ENCODE measurements at places on chromosomes 1 and 21.

DNA sequence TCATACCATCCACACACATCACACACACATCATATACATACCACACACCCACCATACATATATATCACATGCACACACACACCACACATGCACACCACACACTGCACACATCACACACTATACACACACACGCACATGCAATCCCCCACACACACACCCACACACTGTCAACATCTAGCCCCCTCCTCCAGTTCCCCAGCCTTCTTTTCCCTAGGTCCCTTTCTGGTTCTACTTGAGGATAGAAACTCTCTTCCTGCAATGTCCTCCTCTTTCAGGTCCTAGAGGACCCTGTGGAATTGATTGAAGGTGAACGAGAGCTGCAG, 4.3 kb downstream of the CASQ1 start:
- DNase-seq: no peak

DNA sequence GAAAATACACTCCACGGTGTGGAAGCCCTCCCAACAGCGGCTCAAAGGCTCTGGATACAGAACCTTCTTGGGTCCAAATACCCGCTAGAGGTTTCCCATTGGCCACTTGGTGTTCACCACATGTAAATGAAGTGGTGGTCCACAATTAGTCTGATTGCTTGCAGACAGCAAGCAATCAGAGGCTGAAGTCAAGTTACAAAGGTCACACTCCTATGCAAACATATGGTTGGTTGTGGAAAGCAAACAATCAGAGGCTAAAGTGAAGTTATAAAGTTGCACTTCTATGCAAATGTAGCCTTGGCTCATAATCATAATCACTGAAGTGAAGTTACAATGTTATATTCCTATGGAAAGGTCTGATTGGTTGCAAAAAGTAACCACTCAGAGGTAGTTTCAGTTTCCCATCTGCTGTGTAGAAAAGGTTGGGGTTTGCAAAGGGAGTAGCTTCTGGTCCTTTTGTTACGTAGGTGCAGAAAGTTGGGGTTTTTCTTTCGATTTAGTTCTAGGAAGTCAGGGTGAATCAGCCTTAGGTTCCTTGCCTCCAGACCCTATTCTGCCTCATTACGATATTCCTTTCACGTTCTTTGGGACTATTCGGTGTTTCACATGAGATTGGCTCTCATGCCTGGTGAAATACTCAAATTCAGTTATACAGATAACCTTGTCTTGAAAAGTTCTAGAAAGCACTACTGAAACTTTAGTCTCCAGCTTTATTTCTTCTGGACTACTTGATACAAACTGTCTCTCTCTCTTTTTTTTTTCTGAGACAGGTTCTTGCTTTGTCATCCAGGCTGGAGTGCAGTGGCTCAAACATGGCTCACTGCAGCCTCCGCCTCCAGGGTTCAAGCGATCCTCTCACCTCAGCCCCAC, 36.7 kb upstream of the MTF2 start:
- DNase-seq: no peak

GRCh38 chr21:46060596-46061061, 37.3 kb upstream of the COL6A2 start:
- no peak for DNase-seq

GRCh38 chr1:226653311-226653921, 85.7 kb downstream of the ITPKB start:
- no peak for DNase-seq

GRCh38 chr1:235317168-235317567, 10.8 kb downstream of the ARID4B start:
- no peak for DNase-seq

GRCh38 chr21:25412100-25412499, 195.2 kb downstream of the MRPL39 start:
- DNase-seq: no peak

DNA sequence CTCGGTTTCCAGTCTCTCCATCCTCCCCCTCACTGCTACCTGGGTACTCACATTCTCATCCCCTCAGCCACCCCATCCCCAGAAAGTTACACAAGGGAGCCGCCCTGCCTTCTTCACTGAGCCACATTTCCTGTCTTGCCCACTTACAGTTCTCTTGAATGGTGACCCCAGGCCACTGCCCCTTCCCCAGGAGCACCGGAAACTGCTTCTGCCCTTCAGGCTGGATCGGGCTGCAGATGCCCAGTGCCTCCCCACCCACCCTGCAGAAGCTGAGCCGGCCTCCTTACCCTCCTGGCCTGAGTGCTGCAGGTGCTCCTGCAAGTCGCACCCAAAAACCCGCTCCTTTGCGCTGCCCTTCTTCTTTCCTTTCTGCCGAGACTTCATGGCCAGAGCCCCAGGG, 450 bp downstream of the ARHGAP30 start:
- DNase-seq: no peak

GRCh38 chr1:29642519-29642918, 406.2 kb downstream of the PTPRU start:
- DNase-seq: no peak

- DNase-seq: no peak
Observed at GRCh38 chr1:173479649-173480048, 2.5 kb downstream of the PRDX6 start.

DNA sequence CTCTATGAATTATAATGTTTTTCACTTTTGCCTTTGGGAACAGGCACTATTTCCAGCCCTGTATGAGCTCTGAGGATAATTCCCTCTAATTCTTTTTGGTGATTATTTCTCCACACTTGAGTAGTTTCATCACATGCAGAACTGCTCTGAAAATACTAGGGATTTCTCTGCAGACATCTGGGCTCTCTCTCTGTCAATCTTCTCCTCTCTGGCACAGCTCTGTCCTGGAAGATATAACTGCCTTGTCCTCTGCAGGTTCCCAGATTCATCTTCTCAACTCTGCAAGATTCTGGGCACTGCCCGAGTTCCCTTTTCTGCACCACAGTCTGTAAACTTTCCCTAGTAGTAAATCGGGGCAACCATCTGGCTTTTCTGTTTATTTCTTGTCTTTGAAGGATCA, 131.3 kb upstream of the FMN2 start:
- no peak for DNase-seq

- no peak for DNase-seq
Observed at GRCh38 chr1:85656256-85656655, 52.0 kb downstream of the ZNHIT6 start.

DNA sequence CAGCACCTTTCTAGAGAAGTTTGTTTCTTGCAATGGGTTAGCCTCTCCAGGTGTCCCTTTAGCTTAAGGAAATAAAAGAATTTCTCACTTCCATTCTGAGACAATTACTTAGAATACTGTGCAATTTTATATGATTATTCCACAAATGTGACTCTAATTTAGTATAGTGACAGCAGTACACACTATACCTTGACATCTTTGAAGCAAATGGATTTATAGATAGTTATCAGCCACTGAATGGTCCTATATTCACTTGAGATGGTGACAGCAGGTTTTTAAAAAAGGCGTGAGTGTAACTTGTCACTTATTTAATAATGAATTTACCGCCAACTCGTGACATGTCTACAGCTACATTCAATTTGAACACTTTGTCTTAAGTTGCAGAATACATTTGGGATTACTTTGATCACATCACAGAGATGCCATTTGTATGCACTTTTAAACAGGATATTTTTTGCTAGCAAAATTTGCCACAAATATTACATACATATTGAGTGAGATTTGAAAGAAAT, 71.6 kb downstream of the USP25 start:
- DNase-seq: no peak

GRCh38 chr1:151596166-151596953, 15.5 kb upstream of the SNX27 start:
- no peak for DNase-seq

DNA sequence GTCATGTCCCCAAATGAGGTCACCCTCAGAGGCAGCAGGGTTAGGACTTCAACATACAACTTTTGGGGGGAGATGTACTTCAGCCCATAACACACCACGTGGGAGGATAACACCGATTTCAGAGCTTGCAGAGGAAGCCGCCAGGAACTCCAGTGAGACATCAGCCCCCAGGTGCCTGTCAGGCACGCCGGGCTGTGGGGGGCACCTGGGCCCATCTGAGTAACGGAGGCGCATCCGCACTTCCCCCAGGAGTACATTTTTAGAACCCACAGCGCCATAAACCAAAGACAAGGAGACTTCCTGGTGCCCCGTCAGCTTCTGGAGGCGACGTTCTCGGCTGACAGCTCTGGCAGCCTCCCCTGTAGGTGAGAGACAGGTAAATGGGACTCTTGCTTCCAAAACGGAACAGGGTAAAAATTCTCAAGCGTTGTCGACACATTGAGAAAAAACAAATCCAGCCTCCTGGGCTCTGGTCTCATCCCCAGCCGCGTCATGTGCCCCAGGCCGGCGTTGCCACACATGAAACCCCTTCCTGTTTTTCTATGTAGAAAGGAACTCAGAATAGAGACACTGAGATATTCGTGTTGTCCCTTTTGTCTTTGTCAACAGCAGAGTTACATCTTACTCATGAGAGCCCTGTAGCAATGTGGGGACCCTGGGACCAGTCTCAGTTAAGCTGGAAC, 93.3 kb downstream of the PDE9A start:
- peak; percentile 19 for DNase-seq

- DNase-seq: no peak
Observed at GRCh38 chr1:234771642-234772344, 161.8 kb upstream of the IRF2BP2 start.

GRCh38 chr1:84236256-84236655, 65.3 kb upstream of the SAMD13 start:
- DNase-seq: no peak

GRCh38 chr1:113142791-113143190, 69.8 kb downstream of the LRIG2 start:
- DNase-seq: no peak

DNA sequence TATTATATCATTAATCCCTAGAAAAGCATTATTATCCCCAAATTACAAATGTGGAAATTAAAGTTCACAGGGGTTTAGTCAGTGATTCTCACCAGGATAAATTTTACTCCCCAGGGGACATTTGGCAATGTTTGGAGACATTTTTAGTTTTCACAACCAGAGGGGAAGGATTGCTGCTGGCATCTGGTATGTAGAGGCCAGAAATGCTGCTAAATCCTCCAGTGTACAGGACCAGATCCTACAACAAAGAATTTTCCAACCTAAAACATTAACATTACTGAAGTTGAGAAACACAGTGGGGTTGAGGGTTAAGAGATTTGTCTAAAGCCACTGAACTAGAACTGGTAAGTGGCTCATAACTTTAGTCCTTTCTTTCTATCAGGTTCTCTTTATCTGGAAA, 162.0 kb upstream of the SYT6 start:
- DNase-seq: no peak

GRCh38 chr1:117612517-117613248, 6.8 kb downstream of the TENT5C start:
- no peak for DNase-seq

GRCh38 chr1:247548769-247549182, at the start of gene GCSAML:
Gene GCSAML, plus strand, starts transcription at chr1:247549134. Its CDS starts 58 bp downstream, at chr1:247549192.
- DNase-seq: no peak

- no peak for DNase-seq
Observed at GRCh38 chr1:2159124-2159523, 35.4 kb downstream of the FAAP20 start.

GRCh38 chr1:209956116-209956515, 18.1 kb downstream of the SYT14 start:
- no peak for DNase-seq
